ENCODE measurements at places on chromosomes 7 and 10.

DNA sequence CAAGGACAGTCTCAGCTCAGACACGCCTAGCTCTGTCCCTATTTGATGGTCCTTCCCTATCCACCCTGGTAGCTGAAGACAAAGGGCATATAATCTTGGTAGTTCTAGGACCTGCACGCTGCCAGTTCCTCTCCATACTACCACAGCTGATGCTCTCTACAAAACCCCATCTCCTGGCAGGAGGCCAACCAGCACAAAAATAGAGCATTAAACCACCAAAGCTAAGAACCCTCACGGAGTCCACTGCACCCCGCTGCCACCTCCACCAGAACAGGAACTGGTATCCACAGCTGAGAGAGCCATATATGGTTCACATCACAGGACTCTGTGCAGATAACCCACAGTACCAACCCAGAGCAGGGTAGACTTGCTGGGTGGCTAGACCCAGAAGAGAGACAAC is 299.4 kb downstream of the LRRTM3 start:
- DNase-seq, result no peak

GRCh38 chr7:87561702-87562101 is 39.0 kb downstream of the ABCB1 start:
- DNase-seq, result no peak

DNA sequence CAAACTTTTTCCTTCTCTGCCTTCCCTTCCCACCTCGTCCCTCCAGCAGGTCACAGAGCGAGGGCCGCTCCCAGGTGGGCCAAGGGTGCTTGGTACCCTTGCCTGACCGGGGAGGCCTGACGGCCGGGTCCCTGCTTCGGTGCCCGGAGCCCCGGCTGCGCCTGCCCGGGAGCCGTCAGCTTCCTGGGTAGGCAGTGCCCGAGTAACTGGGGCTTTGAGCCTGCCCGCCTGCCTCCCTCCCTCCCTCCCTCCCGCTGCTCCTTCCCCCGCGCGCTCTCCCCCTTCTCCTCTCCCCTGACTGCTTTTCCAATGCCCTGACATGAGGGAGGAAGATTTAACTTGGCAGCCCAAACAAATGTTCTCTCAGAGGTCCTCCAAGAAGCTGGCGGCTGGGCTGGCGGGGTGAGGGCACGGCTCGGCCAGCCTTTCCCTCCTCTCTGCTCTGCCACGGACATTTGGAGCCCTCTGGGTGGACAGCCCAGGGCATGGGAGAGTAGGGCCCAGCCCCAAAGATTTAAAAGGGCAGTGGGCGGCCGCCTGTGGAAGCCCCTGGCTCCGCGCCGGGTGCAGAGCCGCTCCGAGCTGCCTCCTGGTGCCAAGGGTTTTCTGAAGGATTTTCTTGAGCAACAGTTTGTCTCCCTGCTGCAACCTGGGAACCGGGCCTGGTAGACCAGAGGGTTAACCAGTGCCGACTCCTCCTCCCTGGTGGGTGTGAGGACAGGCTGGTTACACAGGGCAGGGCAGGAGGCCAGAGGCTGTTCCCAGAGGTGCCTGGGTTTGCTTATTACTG is 2.0 kb downstream of the ZMIZ1 start:
- peak; percentile 24 for DNase-seq

GRCh38 chr7:3154881-3155494 is 111.3 kb upstream of the CARD11 start:
- DNase-seq, result peak; percentile 44

DNA sequence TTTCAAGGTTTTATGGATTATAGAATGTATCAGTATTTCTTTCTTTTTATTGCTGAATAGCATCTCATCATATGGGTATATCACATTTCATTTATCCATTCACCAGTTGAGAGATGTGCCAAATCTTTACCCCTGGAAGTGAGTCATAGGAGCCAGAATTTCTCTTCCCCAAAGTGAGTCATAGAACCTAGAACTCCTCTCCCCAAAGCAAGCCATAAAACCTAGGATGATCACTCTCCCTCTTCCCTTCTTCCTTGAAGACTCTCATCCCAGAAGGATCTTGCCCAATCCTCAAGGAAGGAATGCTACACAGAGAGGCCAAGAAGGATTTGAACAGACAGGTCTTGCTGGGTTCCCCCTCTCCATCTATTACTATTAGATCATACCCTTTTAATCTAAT is 199.9 kb downstream of the EVX1 start:
- DNase-seq, result no peak

DNA sequence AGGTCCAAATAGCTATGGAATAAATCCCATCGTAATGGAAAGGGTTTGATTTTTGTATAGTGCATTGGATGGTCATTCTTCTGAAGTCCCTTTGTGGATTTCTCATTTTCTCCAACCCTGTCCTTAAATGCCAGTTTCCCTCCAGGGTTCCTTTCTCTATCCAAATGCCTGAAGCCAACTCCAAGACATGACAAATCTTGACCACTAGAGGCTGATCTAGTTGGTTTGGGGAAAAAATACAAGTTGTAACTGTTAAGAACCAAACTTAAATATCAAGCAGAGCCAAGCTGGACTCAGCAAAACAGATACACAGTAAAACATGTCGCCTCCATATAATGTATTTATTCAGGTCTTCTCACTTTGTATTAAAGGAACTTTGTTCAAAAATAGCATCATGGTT is 28.7 kb downstream of the FRMD4A start:
- DNase-seq, result no peak

GRCh38 chr10:121668314-121669027 is 70.2 kb upstream of the FGFR2 start:
- DNase-seq, result no peak

GRCh38 chr7:156527458-156527890 is 113.1 kb upstream of the RNF32 start:
- no peak for DNase-seq

DNA sequence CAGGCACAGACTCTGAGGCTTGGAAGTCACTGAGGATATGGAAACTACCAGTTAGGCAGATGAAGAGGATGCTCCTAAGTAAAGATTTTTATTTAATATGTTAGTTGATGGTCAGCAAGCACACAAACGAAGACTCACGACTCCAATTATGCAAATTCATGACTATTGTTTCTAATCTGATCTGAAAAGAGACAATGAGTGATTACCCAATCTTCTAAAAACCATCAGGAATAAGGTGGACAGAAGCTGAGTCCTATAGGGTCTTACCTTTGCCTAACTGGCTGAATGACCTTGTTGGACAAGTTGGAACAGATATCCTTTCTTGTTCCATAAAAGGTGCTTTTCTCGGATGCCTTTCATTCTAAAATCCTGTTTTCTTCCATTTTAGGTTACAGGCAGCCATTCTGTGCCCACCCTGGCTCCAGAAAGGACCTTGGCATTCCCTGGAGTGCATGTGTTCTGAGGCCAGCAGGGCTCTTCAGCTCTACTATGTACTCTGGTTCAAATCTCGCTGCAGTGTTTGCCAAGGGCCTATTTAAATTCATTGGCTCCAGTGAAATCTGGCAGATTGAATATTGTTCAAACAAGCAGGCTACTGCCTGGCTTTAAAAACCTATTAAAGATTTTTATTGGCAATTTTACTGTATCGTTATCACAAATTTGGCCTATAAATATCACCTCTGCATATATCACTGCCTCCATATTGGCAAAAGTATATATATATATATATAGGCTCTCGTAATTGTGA is 77.5 kb downstream of the SLC25A13 start:
- DNase-seq, result no peak

DNA sequence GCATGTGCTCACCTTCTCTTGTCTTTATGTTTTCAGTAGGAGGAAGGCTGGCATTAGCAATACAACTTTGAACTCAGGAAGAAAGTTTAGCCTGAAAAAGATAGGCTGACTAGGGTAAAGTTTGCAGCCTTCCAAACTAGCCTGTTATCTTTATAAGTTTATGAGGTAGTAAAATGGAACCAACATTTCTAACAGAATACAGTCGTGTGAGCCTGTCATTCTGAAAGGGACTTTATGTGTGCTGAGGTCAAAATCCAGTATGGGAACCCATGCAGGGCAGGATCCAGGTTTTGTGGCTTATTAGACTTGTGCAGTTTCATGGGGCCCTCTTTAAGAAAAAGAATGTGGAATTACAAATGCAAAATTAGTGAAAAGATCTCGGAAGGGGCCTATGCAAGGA is 201.0 kb upstream of the PRPS1L1 start:
- no peak for DNase-seq

DNA sequence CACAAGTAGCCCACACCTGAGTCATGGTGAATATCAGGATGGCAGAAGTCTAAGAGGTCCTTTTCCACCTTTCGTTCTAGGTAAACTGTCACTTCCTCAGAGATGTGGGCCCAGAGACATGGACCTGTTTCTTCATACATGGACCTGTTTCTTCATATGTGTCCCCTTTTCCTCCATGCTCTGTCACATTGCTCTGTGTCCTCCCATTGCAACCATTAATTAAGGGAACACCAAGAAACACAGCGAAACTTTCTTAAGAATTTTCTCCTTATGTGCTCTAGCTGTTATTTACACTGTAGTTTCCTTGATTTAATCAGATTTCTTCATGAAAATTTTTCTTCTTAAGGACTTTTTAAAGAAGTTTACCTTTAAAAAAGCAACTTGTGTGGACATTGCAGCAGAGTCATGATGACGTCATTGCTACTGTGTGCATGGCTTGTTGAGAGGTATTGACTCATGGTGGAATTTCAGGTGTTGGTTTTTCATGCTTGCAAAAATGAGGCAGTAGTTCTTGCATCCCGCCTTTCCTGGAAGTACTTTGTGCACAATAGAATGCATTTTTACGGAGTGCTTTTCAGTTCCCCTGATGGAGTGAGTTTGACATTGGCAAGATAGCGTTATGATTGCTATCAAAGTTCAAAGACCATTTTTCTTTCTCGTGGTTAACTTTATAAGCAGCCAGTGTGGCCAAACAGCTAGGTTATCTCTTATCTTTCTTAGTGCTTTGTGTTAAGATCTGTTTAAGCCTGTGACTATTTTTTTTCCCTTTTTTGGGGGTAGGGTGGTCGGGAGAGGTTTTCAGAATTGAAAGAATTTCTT is 37.7 kb downstream of the CFAP58 start:
- no peak for DNase-seq

GRCh38 chr7:123795917-123796316 is 47.1 kb upstream of the WASL start:
- no peak for DNase-seq

- no peak for DNase-seq
These were observed 698.9 kb downstream of the GRID1 start for GRCh38 chr10:85667638-85668233.

GRCh38 chr10:112203328-112204076 is 19.9 kb upstream of the GPAM start:
- no peak for DNase-seq

GRCh38 chr7:134186027-134186426 is 58.9 kb downstream of the LRGUK start:
- no peak for DNase-seq

DNA sequence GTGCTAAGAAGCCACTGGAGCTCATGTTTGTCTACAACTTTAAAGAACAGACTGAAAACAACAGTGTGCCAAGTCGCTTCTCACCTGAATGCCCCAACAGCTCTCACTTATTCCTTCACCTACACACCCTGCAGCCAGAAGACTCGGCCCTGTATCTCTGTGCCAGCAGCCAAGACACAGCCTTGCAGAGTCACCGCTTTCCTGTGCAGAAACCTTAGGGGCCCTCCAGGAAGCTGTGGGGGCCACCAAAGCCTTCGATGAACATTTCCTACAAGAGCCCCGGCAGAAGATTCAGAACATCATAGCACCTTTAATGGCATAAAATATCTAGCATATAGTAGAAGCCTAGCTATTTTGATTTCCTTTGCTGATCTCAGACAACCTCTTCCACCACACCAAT is 88.0 kb upstream of the PRSS58 start:
- DNase-seq, result no peak

- no peak for DNase-seq
These were observed 245.5 kb upstream of the TCERG1L start for GRCh38 chr10:131556897-131557495.

- no peak for DNase-seq
These were observed 1.8 kb upstream of the CYP2C19 start for GRCh38 chr10:94760586-94761178.

- DNase-seq, result peak; percentile 36
These were observed 176.2 kb upstream of the ITGB1 start for GRCh38 chr10:33134011-33134751.

Measured in T-helper 1 cell (primary cell).